Naive thymus-derived CD4-positive, alpha-beta T cell (primary cell): ENCODE measurements at places on chromosomes 3 and 15. TPM values are rescaled to one million over a fixed set of nuclear protein-coding genes. Genes with fewer than 3 reads are reported as not detected.

The HYPK gene
- 7.5 TPM for polyA plus RNA-seq

The PDCD7 gene
- 10.6 TPM for polyA plus RNA-seq

The PTH1R gene
- not detected for polyA plus RNA-seq

The ZNF770 gene
- polyA plus RNA-seq: 119 TPM

The FAM107A gene
- not detected for polyA plus RNA-seq

The IMPG2 gene
- polyA plus RNA-seq: 0.13 TPM

The SGO1 gene
- polyA plus RNA-seq: 0.51 TPM

The GATA2 gene
- not detected for polyA plus RNA-seq

The SLC33A1 gene
- 14.5 TPM for polyA plus RNA-seq

The COL6A5 gene
- polyA plus RNA-seq: not detected

The RPL35A gene
- 2,099 TPM for polyA plus RNA-seq

The CMTM7 gene
- 87.7 TPM for polyA plus RNA-seq

The TRIM71 gene
- not detected for polyA plus RNA-seq

The GOLGA8R gene
- polyA plus RNA-seq: 0.11 TPM

The DOCK3 gene
- 0.26 TPM for polyA plus RNA-seq

The PCSK6 gene
- polyA plus RNA-seq: 0.39 TPM

The RAD51 gene
- polyA plus RNA-seq: 0.39 TPM

The STOML1 gene
- polyA plus RNA-seq: 21.3 TPM

The SLC28A2 gene
- not detected for polyA plus RNA-seq

The CRELD1 gene
- polyA plus RNA-seq: 31.0 TPM

The SEMA3B gene
- not detected for polyA plus RNA-seq

The GOLGA6A gene
- not detected for polyA plus RNA-seq

The ISLR2 gene
- not detected for polyA plus RNA-seq

The MESP2 gene
- polyA plus RNA-seq: not detected

The ZFAND6 gene
- 105 TPM for polyA plus RNA-seq

The FBXW12 gene
- polyA plus RNA-seq: not detected

The APH1B gene
- 11.4 TPM for polyA plus RNA-seq

The HYAL1 gene
- polyA plus RNA-seq: 0.12 TPM

The THSD4 gene
- not detected for polyA plus RNA-seq

The SYNPR gene
- polyA plus RNA-seq: not detected

The DCLK3 gene
- not detected for polyA plus RNA-seq

The PLXNB1 gene
- polyA plus RNA-seq: not detected

The RYR3 gene
- 0.57 TPM for polyA plus RNA-seq
